ENCODE measurements at places on chromosomes 16 and 17. TPM values are rescaled to one million over a fixed set of nuclear protein-coding genes. Genes with fewer than 3 reads are reported as not detected.
A peak's percentile ranks its signal among the peaks of the same experiment; 100 is the strongest.

DNA sequence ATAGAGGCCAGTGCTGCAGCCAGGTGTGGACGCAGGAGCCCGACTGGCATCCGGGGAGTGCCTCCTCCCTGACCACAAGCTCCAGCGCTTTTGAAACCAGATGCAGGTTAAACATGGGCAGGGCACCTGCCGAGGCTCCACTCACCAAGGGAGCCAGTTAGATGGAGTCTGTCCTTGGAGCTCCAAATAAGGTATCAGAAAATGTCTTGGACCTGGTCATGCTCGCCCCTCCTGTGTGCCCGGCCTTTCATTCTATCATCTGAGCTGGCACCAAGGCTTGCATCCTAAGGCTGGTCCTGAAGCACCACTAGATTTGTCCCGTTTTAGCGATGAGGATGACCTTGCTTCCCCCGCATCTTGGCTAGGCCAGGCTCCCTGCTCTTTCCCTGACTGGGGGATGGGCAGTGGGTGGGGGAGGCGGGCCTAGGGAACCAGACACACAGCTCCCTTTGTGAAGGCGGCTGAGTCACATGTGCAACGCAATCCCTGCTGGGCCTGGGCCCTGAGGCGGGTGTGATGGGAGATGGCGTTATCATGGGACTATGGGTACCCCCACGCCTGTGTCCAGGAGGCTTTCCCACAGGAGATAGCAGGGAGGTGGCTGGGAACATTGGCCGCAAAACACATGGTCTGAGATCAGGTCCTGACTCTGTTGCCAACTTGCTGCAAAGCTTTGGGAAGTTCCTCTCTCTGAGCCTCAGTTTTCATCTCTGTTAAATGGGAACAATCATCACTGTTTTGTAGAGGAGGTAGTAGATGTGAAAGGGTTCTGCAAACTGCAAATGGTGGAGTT is 5.0 kb upstream of the ADGRG1 start:
- DNase-seq = peak; percentile 65

The ABCA10 gene
- total RNA-seq = 9.8 TPM

GRCh38 chr17:82595893-82596292 is 52.4 kb downstream of the WDR45B start:
- peak; percentile 28 for DNase-seq

The PPM1E gene
- 0.30 TPM for total RNA-seq

The RAB37 gene
- 7.4 TPM for total RNA-seq

GRCh38 chr16:27325736-27326135 is 12.0 kb downstream of the IL4R start:
- DNase-seq = no peak

GRCh38 chr16:86286991-86287663 is 223.2 kb upstream of the FOXF1 start:
- DNase-seq = no peak

DNA sequence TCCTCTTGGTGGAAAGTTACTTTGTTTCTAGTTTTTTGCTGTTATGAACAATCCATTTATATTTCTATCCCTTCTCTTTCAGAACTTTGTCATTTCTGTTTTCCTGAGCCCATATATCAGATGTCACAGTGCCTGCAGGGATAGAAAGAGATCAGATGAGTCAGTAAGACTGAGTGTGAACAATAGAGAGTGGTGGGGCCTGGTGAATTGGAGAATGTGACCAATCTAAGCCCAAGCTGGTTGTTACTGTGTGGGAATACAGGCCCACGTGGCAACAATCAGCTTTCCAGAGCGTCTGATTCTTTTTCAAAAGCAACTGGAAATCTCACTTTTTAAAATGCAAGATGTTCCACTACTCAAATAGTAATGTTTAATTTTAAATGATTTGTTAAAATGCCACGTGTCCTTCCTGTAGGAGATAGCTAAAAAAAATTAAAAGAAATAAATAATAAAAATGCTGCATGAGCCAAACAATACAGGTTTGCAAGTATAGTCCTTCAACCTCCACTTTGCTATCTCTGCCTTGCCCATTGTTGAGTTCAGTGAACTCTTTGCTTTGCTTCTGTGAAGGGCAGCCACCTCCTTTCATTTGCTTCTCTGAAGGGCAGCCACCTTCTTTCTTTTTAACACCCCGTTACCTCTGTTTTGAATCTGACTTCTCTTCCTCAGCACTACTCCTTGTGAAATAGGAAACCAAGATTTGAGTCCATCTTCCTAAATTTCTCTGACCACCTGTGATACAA is 9.6 kb downstream of the DCTN5 start:
- no peak for DNase-seq

The GPR139 gene
- total RNA-seq = not detected

The PERCC1 gene
- not detected for total RNA-seq

DNA sequence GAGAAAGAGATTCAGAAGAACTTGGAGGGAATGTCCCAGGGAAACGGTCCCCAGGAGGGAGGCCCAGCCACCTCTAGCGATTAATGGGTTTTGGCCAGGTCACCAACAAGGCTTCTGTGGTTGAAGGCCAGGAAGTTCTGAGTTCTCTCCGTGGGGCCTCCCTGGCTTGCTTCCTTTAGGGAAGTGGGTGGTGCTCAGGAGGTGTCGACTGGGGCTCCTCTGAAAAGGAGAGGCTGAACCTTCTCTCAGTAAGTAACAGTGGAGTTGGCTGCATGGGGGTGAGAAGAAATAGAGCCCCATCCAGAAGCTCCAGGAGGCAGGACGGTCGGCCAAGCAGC is 77.1 kb upstream of the GSE1 start:
- peak; percentile 69 for DNase-seq

The CALB2 gene
- total RNA-seq = 1.6 TPM

DNA sequence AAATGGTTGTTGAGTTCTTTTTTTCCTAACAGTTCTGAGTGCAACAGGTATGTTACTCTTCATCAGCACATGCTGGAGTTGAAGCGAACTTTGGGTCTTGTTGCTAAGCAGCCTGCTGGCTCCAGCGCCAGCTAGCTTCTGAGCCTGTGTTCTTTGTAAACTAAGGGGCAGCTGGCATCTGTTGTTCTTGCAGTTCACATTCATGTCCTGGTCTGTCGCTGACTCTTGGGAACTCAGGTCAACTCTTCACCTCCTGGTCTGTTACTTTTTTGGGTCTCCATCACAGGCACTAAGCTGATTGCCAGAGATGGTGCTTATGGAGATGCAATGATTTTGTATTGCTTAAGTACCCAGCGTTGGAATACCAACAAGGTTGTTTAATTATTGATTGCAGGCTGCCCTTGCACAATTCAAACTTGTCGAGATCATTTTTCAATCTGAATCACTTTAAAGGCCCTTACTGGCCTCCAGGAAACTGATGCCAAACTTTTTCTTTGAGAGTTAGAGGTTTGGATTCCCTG is 40.9 kb downstream of the USP10 start:
- no peak for DNase-seq

DNA sequence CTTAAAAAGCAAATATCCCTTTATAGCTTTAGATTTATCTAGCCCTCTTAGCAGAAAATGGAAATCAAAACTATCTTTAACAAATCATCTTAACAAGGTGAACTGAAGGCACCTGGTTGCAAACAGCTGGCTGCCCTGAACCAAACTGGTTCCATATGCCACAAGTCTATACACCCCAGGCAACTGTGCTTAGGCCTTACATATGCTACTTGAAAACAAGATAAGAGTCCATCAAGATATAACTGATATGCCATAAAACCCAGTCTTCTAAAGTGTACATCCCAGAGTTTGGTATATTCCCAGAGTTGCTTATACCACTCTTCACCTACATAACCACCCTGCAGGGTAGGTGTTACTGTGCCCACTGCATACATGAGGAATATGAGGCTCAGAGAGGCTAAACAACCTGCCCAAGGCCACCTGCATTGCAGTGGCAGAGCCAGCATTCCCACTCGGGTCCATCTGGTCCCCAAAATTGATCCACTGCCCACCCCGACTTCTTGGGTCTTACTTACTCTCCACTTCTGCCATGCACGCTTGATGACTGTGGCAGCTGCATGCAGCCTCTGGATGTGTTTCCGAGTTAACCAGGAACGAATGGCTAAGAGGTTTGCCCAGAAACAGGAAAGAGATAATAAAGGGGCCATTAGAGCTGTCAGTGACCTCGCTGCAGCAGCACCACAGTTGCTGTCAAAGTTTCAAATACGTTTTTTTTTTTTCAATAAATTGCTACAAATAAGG is 12.2 kb downstream of the ZNHIT3 start:
- no peak for DNase-seq

- no peak for DNase-seq
Measured at GRCh38 chr17:5745111-5745813, 161.0 kb upstream of the NLRP1 start.

The FZD2 gene
- total RNA-seq = 7.4 TPM

The HIC1 gene
- 20.6 TPM for total RNA-seq

The PYY gene
- not detected for total RNA-seq

The CPHXL2 gene
- total RNA-seq = not detected

DNA sequence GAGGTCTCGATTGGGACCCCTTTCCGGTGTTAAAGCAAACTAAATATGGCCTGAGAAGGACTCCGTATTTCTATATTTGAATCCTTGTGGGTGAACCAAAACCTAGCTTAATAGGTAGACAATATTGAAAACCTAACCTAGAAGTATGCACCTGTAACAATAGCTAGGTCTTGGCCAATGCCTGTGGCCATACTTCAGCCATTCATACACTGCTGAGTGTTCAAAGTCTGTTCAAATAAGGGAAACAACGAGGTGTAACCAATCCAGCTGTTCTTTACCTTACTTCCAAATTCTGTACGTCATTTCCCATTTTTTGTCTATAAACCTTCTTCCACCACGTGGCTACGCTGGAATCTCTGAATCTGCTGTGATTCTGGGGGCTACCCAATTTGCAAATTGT is 34.1 kb upstream of the HELZ start:
- no peak for DNase-seq

DNA sequence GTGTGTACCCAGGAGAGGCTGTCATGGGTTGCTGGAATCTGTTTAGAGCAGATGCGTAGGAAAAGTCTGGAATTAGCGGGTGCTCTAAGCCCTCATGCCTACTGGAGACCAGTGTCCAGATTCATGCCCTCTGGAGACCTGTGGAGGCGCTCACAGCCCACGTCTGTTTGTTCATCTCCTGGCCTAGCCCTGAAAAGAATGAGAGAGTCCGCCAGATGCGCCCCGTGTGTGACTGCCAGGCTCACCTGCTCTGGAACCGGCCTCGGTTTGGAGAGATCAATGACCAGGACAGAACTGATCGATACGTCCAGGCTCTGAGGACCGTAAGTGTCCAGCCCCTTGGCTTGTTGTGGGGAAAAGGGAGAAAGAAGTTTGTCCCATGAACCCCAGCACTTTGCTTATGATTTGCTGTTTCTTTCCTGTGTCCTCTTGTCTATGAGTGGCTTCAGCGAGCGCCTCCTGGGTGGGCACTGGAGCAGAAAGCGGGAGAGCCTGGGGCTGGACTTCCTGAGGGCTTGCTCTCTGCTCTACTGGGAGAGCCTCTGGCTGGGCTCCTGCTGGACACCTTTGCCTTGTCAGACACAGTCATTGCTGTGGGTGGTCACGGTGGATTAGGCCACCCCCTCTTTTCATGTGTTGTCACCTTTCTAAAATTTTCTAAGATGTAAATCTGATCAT is 35.3 kb downstream of the PRMT7 start:
- no peak for DNase-seq

- no peak for DNase-seq
Measured at GRCh38 chr17:6815775-6816174, 15.8 kb downstream of the TEKT1 start.

- peak; percentile 18 for DNase-seq
Measured at GRCh38 chr16:68406458-68407152, 41.7 kb downstream of the SMPD3 start.

The DNAAF8 gene
- total RNA-seq = 3.4 TPM

GRCh38 chr17:65287040-65287439 is 149.9 kb downstream of the RGS9 start:
- no peak for DNase-seq

GRCh38 chr16:15032547-15033308 is 23.1 kb downstream of the NTAN1 start:
- no peak for DNase-seq

GRCh38 chr17:55524440-55525220 is 13.4 kb upstream of the SMIM36 start:
- no peak for DNase-seq

DNA sequence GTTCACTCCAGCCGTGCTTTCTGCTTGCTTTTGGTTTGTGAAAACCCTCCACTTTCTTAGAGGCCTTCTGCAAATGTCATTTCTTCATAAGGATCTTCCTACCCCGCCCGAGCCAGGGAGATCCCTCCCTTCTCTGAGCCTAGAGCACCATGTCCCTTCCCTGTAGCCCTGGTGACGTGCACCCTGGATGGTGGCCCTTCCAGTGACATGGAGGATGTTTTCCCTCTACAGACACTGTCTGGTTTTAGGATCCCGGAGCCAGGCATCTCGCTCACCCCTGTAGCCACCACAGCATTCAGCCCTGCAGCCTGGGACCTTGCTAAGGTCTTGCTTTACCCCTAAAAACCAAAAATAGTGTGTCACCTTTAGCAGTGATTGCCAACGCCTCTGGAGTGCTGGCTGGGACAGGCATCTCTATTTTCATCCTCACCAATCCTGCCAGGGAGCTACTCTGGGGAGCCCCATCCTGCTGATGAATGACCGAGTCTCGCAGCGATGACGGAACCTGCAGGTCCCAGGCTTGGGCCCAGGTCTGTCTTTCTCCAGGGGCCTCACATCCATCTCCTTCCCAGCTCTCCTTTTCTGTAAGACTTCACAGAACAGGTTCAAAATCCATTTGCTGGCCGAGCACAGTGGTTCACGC is 394.1 kb upstream of the TNRC6C start:
- DNase-seq = peak; percentile 28

GRCh38 chr16:25416002-25416401 is 158.4 kb upstream of the ZKSCAN2 start:
- DNase-seq = no peak

The KRT34 gene
- not detected for total RNA-seq

The TBC1D3I gene
- 1.1 TPM for total RNA-seq

GRCh38 chr16:78096386-78096785 is 3.1 kb upstream of the WWOX start:
- no peak for DNase-seq

DNA sequence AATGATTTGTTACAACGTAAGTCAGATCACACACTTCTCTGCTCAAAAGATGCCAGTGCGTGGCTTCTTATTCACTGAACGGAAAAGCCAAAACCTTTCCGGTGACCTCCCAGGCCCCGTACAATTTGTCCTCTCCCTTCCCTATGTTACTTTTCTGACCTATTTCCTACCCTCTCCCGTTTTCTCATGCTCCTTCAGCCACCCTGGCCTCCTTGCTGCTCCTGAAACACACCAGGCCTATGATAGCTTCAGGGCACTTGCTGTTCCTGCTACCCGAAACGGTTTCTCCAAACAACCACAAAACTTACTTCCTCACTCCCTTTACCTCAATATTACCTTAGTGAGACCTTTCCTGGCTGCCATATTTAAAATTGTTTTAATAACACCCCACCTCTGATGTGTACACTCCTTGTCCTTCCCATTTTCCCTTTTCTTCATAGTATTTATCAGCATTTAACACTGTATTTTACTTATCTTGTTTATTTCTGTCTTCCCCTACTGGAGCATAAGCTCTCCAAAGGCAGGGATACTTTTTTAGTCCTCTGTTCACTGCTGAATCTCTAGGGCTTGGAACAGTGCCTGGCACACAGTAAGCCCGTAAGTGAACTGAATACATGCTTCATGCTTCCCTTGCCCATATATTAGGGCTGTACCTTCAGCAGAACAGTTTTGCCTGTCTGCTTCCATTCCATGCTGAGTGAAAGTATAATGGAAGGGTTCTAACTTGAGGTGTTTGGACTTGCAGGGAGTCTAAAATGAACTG is 10.9 kb upstream of the ARL2BP start:
- no peak for DNase-seq

GRCh38 chr16:2057438-2057837 is 9.7 kb downstream of the TSC2 start:
- DNase-seq = no peak

The WNT9B gene
- total RNA-seq = 0.80 TPM

The PYDC1 gene
- total RNA-seq = not detected

Data from lower lobe of right lung (tissue), 2 donors.